ENCODE measurements at places on chromosomes 7 and 10.

DNA sequence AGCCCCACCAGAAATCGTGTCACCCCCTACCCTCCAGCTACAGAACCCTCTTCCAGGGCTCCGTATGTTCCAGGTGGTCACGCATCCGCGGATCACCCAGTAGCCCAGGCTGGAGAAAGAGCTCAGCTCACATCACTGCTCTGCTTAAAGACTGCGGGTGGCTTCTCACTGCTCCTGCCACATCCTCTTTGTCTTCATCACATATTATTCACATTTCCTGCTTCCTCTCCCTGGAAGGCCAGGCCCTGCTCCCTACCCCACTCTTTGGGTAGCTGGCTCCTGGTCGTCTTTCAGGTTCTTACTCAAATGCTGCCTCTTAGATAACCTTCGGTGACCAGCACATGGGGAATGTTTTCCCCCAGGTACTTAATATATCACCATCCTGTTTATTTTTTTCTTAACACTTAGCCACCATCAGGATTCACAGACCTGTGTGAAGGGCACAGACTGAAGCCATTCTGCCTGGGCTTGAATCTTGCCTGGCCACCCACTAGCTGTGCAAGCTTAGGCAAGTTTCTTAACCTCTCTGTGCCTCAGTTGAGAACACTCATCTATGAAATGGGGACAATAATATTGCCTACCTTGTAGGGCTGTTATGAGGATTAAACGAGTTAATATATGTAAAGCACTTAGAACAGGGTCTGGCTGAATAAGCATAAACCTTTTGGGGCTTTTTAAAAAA, 307.8 kb downstream of the PRPF18 start:
- DNase-seq: no peak

DNA sequence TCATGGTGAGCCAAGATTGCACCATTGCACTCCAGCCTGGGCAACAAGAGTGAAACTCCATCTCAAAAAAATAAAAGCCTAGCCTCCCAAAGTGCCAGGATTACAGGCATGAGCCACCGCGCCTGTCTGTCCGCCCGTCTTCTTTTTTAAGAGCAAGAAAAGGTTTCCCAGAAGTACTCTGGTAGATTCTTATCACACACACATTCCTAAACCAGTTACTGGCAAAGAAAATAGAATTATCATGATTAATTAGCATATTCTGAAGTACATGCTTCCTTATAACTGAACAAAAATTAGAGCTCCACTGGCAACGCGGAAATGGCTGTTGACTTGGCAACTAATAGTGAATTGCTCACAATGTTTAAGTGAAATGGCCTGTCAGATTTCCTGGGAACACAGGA, 87.0 kb downstream of the ADK start:
- DNase-seq: no peak

GRCh38 chr7:142889816-142890215, 4.3 kb upstream of the TRPV6 start:
- DNase-seq: no peak

GRCh38 chr7:50022991-50023390, 70.1 kb downstream of the ZPBP start:
- no peak for DNase-seq

- DNase-seq: no peak
Measured at GRCh38 chr10:119540038-119540437, 2.5 kb downstream of the RGS10 start.

- DNase-seq: no peak
Measured at GRCh38 chr10:59971915-59972314, 65.6 kb upstream of the CCDC6 start.

DNA sequence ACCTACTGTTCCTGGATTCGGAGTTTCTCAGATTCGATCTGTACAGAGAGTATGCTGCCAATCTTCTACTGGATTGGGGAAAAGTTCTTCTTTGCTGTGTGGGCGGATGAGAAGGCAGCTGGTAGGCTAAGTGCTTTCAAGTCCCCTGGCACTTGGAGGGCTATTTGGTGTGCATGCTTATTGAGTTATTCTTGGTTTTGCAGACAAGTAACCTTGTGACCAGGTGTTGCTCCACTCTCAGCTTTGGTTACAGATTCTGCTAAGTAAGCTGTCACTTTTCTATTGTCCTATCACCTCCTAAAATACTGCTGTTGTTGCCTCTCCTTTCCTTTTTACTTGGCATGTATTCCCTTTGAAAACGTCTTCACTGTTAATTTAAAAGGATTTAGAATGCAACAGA, 1375.1 kb upstream of the LRRTM3 start:
- DNase-seq: no peak

DNA sequence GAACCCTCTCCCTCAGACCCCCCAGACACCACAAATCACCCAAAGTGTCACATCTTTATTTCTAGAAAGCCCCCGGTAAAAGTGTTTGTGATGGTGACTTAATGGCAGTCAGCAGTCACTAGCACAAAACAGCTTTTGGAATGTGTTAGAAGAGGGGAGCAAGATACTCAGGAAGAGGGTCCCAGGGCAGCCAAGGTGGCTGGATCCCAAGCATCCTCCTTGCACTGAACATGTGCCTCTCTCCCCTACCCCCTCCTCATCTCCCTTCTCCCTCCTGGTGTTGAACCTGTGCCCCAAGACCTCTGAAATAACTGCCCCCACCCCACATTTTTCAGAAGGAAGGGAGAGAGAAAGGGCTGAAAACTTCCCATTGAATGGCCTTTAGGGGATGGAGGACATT, 37.8 kb upstream of the MXI1 start:
- DNase-seq: no peak

DNA sequence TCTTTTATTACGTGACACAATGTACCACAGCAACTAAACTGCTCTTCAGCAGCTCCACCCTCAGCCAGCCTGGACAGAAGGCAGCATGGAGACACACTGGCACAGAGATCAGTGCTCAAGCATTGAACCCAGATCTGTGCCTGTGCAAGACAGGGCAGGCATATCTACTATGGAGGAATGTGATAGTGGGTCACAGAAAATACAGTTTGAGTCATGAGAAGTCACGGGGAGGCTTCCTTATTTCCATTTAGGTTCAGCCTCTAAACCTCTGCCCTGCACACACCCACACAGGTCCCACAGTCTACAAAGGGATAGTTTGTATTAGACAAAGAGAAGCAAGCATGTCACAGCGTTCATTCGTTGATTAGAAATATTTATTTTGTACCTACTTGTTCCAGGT, 187.4 kb upstream of the AGR3 start:
- DNase-seq: peak; percentile 2

DNA sequence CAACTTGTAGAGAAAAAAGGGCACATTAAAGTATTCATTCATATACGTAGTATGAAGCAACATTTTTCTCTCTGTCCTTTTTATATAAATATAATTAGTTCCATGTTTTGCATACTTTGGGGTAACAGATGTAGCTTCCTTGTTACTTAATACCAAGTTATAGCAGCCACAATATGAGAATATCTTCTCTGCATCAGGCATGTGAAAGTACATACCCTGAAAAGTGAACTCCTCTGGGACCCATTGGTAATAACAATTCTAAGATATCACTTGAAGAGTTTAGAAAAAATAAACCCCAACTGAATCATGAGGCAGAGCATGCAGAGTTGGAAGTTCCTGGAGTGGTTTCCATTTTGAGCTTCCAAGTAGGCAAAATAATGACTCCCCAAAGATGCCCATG, 2.4 kb upstream of the CRPPA start:
- DNase-seq: no peak

DNA sequence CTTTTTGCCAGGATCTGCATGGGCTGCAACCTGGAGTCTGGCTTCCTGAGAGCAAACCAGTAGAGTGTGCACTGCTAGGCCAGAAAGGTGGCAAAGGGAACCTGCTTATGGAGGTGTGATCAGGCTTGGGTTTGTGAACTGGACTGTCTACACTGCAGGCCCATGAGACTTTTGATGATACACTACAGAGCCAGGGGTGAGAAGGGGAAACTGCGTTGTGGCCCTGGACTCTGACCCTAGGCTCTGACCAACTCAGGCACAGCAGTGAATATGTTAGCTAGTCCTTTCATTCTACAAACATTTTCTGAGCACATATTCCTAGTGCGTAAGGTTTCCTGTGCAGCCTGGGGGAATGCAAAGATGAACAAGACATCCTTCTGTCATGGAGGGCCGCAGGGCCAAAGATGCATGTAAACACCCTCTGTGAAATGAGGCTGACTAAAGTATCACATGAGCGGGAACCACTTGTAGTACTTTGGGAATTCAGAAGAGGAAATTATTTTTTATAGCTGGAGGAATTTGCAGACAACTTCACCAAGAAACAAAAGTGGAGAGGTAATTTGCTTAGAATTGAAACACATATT, 63.8 kb upstream of the HPS1 start:
- DNase-seq: no peak

DNA sequence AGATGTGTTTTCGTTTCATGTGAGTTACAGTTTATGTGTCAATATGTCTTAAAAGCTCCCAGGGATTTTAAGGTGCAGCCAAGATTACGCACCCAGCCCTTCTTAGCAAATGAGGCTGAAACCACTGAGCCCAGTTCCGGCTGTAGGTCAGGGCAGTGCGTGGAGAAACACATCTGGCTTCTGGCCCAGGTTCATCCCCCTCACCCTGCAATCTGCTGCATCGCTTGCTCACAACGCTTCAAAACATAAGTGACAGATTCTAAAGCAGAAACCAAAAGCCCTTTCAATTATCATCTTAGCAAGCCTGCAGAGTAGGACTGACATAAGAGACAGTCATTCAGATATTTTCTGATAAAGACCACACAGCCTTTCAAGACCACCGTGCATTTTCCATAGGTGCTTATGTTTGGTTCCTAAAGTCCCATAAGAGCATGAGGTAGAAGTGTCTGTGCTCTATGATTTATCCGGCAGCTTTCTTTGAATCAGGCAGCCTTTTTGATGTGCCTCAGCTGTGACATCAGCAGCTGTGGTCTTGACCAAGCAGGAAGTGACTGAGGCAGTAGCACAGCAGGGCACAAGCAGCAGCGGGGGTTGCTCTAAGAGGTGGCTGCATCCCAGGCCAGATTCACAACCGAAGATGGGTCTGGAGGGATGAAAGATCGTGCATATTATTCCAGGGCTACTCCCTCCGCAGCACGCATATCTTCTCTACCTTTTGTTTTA, 72.1 kb upstream of the LYZL2 start:
- peak; percentile 73 for DNase-seq

GRCh38 chr10:18866852-18867251, 181.7 kb upstream of the MALRD1 start:
- DNase-seq: no peak

DNA sequence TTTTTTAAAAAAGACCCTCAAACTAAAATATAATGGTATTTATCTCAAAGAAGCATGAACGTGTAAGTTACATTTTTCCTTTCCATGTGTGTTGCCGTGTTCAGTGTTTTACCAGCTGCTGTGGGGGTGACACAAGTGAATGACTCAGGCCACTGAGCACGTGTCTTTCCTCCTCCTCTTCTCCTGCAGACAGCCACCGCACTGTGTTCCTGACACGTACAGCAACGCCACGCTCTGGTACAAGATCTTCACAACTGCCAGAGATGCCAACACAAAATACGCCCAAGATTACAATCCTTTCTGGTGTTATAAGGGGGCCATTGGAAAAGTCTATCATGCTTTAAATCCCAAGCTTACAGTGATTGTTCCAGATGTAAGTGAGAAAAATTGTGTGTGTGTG, 29.7 kb downstream of the TMEM248 start:
- no peak for DNase-seq
